Large intestine (tissue), 12 donors: ENCODE measurements at places on chromosomes 5 and 9. TPM values are rescaled to one million over a fixed set of nuclear protein-coding genes. Genes with fewer than 3 reads are reported as not detected.

The PLAC8L1 gene
- 0.54 TPM for polyA plus RNA-seq

The MYMK gene
- polyA plus RNA-seq = 0.13 TPM

The IL5 gene
- polyA plus RNA-seq = 0.07 TPM

The HTR4 gene
- 4.7 TPM for polyA plus RNA-seq

The SLC36A3 gene
- not detected for polyA plus RNA-seq

The OGN gene
- polyA plus RNA-seq = 184 TPM

The OR1Q1 gene
- not detected for polyA plus RNA-seq

The LIFR gene
- polyA plus RNA-seq = 23.8 TPM

The DMRT3 gene
- polyA plus RNA-seq = not detected

The SLC2A6 gene
- polyA plus RNA-seq = 1.7 TPM

The SH3GL2 gene
- 2.4 TPM for polyA plus RNA-seq

The ACTBL2 gene
- 0.01 TPM for polyA plus RNA-seq

The PRRT1B gene
- 2.0 TPM for polyA plus RNA-seq

The OMD gene
- polyA plus RNA-seq = 0.85 TPM

The SLC6A19 gene
- 295 TPM for polyA plus RNA-seq

The ITGA1 gene
- 30.8 TPM for polyA plus RNA-seq

- DNase-seq = peak; percentile 17
Measured at GRCh38 chr5:109901628-109901981, 211.9 kb downstream of the MAN2A1 start.

- no peak for DNase-seq
Measured at GRCh38 chr5:72380492-72381274, 60.5 kb downstream of the PTCD2 start.

DNA sequence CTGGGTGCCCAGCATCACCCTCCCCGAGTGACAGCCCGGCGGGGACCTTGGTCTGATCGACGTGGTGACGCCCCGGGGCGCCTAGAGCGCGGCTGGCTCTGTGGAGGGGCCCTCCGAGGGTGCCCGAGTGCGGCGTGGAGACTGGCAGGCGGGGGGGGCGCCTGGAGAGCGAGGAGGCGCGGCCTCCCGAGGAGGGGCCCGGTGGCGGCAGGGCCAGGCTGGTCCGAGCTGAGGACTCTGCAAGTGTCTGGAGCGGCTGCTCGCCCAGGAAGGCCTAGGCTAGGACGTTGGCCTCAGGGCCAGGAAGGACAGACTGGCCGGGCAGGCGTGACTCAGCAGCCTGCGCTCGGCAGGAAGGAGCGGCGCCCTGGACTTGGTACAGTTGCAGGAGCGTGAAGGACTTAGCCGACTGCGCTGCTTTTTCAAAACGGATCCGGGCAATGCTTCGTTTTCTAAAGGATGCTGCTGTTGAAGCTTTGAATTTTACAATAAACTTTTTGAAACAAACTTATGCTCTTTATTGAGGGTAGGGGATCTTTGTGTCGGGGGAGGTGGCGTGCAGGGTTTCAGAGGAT lies 1.3 kb downstream of the GADD45G start:
- peak; percentile 94 for DNase-seq

DNA sequence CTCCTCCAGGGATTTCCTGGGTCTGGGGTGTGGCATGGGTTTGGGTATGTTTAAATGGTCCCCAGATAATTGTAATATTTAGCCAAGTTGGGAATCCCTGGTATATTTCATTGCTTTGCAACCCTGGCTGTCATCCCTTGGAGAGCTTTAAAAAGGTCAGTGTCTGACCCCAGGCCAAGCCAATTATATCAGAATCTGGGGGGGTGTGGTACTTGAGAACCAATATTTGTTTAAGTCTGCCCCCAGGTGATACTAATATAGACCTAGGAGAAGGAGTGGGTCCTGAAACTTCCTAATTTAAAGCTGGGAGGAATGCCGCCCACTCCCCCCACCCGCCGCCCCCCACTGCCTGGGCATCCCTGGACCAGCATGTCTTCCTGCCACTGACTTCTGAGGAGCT lies 38.2 kb upstream of the SLC2A8 start:
- DNase-seq = no peak

- DNase-seq = peak; percentile 99
Measured at GRCh38 chr9:98374385-98375051, 119.1 kb upstream of the TBC1D2 start.

DNA sequence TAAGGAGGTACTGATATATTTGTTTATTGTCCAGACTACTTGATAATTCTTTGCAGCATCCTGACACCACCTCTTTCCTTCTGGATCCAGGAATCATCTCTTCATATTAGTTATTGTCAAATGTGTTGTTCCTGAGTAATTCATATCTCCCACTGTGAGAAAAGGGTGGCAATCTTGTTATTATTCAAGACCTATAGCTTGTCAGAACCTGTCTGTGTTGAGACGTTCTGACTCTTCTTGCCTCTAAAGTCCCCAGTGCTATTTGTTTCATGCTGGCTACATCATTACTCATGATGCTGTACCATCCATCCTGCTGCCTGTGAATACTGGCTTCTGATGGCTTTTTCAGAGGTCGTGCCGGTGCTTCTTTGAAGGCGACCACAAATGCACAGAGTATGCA lies 68.7 kb upstream of the TAF11L2 start:
- no peak for DNase-seq

DNA sequence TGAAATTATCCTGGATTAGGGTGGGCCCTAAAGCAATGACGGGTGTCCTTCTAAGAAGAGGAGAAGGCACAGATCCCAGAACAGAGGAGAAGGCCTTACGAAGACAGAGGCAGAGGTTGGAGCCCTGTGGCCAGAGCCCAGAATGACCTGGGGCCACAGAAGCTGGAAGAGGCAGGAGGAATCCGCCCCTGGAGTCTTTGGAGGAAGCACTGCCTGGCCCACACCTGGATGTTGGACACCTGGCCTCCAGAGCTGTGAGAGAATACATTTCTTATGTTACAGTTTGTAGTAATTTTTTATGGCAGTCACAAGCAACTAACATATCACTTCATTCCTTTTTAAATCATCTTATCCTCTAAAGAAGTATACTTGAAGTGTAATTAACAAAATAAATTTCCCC lies 8.5 kb downstream of the MRPL36 start:
- DNase-seq = no peak

DNA sequence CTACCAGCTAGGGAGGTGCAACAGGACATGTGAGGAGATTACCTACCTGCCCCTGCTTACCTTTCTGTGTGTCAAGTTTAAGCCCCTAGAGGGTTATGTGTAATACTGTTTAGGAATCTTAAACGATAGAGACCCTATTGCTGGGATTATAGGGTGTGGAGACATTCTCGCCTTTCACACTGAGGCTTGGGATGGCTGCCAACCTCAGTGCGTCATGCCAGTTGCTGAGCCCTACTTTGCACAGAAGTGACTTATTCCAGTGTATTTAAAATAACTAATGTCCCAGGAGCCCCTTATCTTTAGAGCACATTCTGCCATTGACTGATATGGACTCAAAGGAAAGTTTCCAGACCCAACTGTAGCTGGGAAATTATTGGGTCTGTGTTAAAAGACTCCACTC lies 76.6 kb upstream of the XPA start:
- DNase-seq = no peak

DNA sequence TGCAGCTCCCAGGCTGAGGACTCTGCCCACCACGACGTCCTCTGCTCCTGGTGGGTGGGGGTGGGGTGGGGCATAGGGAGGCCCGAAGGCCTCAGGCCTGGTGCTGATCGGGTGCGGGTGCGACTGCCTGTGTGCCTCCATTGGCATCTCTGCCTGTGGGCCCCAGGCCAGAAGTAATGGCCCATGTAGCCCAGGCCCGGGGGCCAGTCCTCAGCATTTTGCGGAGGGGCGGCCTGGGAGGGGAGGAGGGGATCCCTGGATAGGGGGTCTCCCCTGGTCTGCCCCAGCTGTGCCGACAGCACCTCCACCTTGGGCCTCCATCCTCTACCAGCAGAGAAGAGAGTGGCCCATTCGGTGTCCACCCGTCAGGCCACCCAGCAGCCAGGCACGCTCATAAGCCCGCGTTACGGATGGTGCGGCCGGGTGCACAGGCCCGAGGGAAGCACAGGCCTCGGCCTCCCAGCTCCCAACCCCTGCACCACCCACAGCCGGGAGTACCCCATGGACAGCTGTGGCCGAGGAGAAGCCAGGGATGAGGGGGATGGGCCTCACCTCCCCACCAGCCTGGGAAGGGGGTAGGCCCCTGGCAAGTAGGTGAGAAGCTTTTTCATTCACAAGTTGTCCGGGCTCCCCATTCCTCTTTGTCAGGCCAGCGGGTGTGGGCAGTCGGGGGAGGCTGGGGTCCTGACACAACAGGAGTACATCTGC lies 1.8 kb upstream of the NOTCH1 start:
- no peak for DNase-seq

- no peak for DNase-seq
Measured at GRCh38 chr9:109487247-109487646, 10.9 kb downstream of the PTPN3 start.

- peak; percentile 60 for DNase-seq
Measured at GRCh38 chr9:89667726-89668125, 62.9 kb downstream of the GADD45G start.

DNA sequence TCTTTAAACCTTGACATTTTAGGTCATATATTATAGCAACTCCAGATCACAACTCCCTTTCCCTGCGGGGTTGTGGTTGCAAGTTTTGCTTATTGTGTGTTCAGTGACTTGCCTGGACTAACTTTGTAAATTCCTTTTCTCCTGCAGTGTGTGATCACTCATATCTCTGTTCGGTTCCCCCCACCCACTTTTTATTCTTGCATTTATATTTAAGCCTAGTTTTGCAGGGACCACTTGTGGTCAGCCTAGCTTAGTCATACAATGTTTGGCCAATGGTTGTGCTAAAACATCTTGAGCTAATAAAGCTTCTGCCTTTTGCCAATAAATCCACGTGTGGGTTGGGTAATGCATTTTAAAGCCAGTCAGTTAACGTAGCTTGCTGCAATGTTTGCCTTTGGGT lies 146.5 kb upstream of the IRX4 start:
- no peak for DNase-seq

DNA sequence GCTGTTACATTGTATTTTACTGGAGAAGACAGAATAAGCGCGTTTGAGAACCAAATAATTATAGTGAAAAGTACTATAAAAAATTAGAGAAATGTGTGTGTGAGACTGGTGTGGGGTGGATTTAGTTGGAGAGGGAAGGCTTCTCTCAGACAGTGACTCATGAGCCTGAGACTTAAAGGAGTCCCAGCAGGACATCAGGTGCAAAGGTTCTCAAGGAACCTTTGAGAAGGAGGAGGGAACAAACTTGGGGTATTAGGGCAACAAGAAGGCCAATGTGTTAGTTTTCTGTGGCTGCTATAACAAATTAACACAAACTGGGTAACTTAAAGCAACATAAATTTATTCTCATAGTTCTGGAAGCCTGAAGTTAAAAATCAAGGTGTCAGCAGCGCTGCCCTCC lies 4.9 kb downstream of the DDX4 start:
- no peak for DNase-seq

DNA sequence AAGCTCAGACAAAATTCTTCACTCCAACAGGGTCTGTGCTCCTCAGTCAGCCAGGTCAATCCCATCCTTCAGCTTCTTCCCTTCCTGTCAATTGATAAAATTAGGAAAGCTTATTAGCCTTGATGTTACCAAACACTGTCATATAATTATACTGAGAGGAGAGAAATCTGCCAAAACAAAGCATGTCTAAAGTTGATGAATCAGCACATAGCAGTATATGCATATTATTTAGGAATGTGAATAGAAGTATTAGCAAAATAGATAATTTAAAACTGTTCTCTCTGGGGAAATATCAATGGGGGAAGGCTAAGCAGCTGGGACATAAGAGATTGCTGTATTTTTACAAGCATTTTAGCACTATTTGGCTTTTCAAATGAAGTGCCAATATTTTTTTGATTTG lies 107.1 kb downstream of the SAXO1 start:
- DNase-seq = no peak

DNA sequence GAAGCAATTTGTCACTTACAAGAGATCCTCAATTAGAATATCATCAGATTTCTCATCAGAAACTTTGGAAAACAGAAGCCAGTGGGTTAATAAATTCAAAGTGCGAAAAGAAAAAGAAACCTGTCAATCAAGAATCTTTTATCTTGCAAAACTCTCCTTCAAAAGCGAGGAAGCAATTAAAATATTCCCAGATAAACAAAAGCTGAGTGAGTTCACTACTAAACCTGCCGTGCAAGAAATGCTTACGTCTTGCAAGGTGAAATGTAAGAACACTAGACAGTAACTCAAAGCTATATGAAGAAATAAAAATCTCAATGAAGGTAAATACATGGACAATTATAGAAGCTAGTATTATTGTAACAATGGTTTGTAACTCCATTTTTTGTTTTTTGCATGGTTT lies 62.8 kb upstream of the IL33 start:
- no peak for DNase-seq

GRCh38 chr5:20469390-20469789 lies 481.4 kb upstream of the CDH18 start:
- no peak for DNase-seq

DNA sequence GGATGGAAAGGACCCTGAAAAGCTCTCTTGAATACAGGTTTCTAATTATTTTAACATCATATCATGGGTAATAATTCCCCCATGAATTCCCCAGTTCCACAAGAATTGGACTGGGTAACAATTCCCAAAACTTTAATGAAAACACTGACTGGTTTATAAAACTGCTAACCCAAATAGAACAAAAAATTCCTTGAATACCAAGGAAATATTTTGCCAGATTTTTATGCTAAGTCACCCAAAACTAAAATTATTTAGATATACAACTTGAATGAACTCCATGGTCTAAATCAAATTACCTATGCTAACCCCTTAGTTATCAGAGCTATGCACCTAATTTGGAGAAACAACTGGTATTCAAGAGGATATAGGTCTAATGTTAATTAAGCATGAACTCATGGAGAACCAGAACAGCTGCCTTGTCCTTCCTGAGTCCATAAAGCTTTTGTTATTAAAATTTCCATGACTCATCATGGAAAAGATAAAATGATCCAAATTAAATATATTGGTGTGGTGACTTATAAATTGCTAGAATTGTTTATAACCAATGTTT lies 164.9 kb upstream of the TUT7 start:
- no peak for DNase-seq

DNA sequence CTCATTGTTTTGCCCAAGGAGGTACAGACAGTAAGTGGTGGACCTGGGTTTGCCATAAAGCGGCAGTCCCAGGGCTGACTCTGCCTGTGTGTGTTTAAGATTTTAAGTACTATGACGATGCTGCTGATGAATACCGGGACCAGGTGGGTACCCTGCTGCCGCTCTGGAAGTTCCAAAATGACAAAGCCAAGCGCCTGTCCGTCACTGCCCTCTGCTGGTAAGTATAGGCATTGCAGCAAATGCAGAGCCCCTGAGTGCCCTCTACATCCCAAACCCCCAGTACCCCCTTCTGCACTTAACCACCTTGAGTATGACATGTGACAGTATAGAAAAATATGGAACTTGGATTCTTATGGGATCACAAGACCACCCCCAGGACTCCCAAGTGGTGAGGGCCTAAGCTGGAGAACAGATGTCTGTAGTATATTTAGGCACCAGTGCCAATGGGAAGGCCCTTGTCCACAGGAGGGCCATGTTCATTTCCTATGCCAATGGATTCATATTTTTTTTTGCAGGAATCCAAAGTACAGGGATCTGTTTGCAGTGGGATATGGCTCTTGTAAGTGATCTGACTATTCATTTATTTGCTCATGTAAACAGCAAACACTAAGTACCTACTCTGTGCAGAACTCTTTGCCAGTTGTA lies 22.0 kb downstream of the ENHO start:
- no peak for DNase-seq

- DNase-seq = no peak
Measured at GRCh38 chr5:136675769-136676168, 310.4 kb upstream of the TRPC7 start.

GRCh38 chr5:151257731-151258181 lies 4.8 kb downstream of the GM2A start:
- no peak for DNase-seq

- peak; percentile 69 for DNase-seq
Measured at GRCh38 chr9:27431543-27432147, 92.4 kb upstream of the IFNK start.
